AG20443 (cell line): ENCODE measurements at places on chromosomes 1 and 21.

- no peak for DNase-seq
These were observed 13.1 kb downstream of the ACTA1 start for GRCh38 chr1:229420765-229421164.

GRCh38 chr1:22031214-22031962 lies 21.1 kb upstream of the CDC42 start:
- DNase-seq, result no peak

- no peak for DNase-seq
These were observed 334.4 kb downstream of the DSCAM start for GRCh38 chr21:40512590-40512989.

DNA sequence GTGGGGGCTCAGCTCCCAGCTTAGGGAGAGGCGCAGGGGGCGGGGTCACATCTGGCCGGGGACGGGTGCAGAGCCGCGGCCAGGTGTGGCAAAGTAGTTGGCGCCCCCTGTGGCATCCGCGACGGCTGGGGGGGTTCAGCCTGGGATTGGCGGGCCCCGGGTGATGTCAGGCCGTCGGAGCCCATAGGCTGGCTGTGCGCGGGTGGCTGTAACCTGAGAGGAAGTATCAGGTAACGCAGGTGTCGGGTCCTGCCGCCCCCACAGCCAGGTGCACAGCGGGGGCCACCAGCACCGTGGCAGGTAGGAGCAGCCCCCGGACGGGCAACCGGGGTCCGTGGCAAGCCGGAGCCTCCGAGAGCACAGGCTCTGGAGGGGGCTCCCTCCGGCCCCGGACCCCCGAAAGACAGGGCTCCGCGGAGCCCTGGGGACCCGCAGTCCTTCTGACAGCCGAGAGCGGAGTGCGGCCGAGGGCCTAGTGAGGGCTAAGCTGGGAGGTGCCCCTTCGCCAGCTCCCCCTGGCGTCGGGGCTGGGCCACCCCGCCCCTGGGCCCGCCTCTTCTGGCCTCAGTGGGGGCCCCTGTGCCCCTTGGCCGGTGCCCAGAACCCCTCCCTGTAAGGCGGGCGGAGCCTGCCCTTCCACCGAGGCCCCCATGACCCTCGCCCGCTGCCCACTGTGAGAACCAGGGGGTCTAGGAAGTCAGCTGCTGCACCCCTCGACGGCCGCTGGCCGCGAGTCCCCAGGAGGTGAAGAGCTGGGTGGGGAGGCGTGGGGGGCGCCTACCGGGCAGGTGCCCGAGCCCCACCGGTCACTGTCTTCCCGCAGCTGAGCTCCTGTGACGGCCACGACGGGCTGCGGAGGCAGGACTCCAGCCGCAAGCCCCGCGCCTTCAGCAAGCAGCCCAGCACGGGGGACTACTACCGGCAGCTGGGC lies 17.9 kb downstream of the TNFRSF25 start:
- no peak for DNase-seq

DNA sequence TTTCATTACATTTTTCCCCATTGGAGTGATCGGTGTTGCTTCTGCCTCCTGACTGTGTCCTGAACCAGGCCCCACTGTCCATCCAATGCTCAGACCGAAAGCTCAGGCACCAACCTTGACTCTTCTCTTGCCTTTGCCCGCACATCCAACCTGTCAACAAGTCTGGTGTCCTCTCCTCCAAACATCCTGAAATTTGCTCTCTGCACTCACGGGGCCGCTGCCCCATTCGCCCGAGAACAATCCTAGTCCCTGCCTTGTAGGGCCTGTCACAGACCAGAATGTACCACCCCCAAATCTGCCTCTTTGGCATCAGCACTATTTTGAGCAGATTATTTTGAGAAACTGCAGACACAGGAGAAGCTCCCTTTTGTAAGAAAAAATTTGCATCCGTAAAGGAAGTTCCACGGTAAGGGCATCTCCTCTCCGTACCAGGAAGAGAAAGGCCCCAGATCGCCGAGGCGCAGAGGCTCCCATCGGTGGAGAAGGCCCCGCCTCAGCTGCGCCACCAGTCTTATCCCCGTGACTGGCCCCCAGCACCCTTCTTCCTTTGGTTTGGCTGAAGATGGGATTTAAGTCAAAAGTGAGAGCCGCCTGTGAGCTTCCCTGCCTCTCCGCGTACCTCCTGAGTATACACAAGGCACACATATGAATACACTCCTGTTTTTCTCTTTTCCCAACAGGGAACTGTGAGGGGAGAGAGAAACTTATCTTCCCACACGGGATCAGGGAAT lies 7.1 kb downstream of the MORN1 start:
- no peak for DNase-seq

GRCh38 chr1:33438364-33439160 lies 7.7 kb upstream of the PHC2 start:
- no peak for DNase-seq

DNA sequence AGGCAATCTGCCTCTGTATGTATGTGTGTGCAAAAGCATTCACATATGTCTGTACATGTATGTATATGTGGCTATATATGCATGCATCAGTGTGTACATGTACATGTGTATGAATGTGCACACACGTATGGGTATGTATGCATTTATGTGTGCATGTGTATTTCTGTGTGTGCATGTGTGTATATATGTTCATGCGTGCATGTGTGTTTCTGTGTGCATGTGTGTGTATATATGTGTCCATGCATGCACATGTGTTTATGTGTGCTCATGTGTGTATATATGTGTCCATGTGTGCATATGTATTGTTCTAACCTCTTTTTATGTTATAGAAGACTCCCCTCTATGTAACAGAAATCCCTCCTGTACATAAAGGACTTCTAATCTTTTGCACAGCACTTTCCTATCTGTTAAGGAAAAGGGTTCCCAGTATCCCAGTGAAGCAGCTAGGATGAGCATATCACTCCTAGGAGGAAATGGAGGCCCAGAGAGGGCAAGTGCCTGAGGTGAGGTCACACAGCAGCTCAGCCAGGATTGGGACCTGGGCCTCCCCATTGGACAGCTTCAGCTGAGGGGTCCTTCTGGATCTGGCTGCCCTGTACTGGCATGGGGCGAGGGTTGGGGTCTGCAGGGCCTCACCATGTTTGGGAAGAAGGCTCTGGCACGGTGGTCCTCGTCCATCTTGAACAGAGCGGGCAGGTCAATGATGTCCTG lies 15.8 kb upstream of the SDHB start:
- no peak for DNase-seq

DNA sequence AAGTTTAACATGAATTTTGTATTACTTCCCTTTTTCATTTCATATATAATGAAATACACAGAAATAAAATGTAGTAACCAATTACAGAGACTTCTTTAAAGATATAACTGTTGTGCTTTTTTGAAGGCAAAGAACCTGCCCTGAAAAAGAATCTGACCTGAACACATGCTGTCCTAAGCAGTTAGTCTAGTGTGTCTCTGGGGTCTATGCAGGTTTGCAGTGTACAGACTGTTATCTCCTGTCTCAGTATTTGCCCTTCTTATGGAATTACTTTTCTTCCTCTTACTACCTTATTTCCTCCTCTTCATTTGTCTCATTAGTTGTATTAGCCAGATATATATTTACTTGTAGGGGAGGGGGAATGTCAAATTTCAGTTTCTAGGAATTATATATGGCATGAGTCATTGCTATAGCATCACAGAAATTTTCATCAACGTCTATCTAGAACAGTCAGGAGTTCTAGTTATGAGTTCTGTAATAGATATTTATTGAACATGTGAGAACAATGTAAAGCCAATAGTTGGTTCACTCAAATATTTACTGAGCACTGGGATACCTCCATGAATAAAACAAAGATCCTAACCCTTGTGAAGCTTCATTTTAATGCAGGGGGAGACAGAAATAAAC lies 28.4 kb upstream of the PLEKHO1 start:
- DNase-seq, result no peak

DNA sequence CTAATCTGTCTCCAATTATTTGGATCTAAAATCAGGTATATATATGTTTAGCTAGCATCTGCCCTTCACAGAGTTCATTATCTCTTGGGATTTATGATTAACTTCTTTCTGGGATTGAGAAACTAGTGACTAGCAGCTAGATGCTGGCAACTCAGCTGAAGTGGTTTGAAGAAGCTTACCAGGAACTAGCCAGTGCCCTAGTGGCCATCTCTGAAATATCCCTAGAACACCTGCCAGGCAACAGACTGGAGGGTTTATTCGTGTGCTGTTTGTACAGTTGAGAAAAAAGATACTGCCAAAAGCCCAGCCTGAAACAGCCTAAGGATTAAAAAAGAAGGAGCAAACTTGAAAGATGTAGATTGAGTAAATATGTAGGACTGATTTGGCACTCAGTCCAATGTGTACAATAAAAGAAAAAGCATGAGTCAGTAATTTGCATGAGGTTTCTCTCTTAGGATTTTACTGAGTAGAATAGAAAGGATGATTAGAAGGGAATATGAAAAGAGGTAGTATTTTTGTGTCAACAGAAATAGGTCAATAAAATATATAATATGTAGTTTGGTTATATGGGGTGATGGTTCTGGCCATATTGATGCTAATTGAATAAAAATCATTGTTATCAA lies 1144.6 kb upstream of the ADGRL2 start:
- no peak for DNase-seq

DNA sequence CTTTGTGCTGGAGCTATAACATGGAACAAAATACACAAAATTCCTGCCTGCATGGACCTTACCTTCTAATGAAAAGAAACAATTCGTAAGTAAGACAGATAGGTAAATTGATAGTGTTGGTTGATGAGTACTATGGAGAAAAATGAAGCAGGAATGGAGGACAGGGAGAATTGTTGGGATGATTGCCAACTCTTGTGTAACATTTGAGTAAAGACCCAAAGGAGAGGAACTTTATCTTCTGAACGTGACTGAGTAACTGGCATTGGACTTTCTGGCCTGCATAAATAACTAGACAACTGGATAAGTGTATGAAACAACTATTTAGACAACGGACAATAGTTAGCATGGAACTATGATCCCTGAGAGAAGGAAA lies 6.8 kb upstream of the EFCAB14 start:
- DNase-seq, result no peak

DNA sequence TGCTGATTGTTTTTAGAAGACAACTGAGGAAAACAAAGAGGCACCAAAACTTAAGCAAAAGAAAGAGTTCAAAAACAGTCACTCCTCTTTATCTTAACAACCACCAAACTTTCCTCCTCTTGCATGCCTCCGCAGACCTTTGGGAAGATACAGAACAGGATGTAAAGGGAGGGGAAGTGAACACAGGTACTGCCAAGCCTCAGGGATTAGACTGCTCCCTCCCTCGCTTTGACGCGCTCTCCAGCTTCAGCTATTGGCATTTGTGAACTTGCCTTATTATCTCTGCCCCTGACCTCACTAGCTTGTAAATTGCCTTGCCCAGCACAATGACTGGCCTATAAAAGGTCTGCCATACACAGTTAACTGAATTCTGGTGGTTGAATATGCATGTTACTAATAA lies 4.8 kb upstream of the SRP9 start:
- DNase-seq, result no peak

DNA sequence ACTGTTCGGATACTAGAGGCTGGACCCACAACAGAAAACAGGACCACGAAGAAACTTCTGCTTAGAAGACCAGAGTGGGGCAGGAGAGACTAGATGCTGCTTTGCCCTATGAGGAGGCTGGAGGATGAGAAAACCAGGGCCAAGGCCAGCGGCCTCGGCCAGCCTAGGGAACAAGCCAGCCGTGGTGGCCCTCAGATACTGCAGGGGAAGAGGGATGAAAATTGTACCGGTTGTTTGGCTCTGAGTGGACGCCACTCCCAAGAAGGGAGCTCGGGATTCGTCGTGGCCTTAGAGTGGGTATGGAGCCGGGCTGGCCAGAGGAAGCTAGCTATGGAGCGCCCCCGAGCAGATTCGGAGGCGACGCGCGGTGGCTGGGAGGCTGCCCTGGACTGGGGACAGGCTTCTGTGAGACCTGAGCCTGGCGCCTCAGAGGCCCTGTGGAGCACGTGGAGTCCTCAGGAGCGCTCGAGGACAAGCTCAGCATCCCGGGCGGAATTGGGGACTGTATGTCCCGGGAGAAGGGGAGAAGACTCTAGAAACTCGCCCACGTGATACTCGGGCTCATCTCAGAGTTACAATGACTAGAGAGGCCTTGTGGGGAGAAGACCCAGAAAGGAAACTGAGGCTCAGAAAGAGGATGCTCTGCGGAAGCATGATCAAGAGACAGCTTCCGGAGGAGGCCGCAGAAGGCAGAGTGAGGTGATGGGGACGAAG lies 2.8 kb downstream of the PRRX1 start:
- DNase-seq, result peak; percentile 32

- no peak for DNase-seq
These were observed 49.5 kb upstream of the RAB3GAP2 start for GRCh38 chr1:220321758-220322157.

GRCh38 chr1:16206547-16207317 lies 5.7 kb downstream of the ARHGEF19 start:
- DNase-seq, result peak; percentile 97

- DNase-seq, result no peak
These were observed 11.0 kb upstream of the WNT4 start for GRCh38 chr1:22153660-22154437.

GRCh38 chr1:193850745-193851144 lies 664.3 kb upstream of the B3GALT2 start:
- DNase-seq, result no peak

DNA sequence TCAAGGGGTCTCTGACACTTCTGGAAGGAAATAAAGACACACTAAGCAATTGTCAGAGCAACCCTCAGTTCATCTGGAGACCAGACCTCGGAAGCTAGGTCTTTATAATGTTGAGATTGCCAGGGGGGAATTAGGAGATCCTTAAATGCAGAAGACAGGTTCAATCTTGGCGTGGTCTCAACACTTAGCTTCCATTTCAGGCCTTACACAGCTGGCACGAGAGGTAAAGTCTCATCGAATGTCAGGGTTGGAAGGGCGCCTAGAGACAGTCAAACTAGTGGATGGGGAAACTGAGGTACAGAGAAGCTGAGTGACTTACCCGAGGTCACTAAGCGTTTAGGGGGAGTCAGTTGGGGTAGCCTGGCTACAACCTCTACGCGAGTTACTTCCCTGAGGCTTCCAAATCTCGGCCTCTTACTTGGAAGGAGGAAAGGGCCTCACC lies 562 bp upstream of the EPB41 start:
- no peak for DNase-seq

- DNase-seq, result peak; percentile 14
These were observed 109.8 kb downstream of the KCNK2 start for GRCh38 chr1:215192306-215192705.

DNA sequence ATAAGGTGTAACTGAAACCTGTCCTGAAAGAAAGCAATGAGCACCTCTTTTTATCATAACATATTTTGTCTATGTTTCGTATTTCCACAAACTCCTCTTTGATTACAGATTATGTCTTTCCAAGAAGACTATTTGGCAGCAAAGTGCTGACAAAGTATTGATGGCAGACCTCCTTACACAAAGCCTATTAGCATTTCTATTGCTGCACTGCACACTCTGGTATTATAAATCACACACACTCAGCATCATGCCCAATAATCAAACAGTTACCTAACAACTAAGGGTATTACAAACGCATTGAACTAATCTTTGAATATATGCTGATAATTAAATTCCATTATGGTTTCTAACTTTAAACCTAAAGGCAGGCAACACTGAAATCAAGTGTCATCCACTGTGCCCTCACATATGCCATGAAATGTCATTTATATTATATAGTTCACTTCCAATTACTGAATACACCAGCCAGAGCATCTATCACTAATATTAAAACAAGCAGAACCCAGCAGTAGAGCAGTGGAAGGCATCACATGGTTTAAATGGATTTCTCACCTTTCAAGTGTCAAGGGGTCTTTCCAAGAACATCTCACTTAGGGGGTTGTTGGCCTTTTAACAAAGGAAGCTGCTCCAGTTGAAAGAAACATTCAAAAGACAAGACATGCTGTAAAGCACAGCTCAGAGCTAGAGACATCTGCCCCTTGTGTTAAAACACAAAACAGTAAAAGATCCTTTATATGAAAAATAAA lies 239.1 kb downstream of the RERE start:
- DNase-seq, result no peak

- DNase-seq, result no peak
These were observed 17.3 kb downstream of the CSTB start for GRCh38 chr21:43758811-43759210.
